H9 (cell line): ENCODE measurements at places on chromosomes 5 and 9.
A peak's percentile ranks its signal among the peaks of the same experiment; 100 is the strongest.

DNA sequence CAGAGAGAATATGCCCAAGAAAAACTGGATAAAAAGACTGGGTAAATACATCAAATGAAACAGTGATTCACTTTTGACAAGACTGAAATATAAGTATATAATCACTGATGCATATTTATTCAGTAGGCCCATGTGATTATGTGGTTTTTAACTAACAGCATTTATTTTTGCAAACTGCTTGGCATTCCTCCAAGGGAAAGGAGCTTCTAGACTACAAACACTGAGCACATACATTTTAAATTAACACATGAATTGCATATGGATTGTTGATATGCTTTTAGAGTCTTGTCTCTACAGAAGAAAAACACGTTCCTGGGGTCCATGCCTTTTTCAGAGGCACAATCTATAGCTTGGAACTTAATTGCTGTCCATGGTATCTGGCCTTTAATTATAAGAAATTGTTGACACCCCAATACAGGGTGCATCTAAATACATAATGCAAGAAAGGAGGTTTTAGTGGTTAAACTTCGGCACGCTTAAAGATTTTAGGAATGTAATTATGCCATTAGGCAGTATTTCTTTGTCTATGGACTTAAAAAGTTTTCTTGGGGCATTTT lies 6.9 kb upstream of the MEIKIN start:
- DNase-seq = no peak

- DNase-seq = no peak
These were observed 36.0 kb downstream of the UBE2D2 start for GRCh38 chr5:139597134-139597533.

- DNase-seq = no peak
These were observed 22.9 kb downstream of the SLC35A4 start for GRCh38 chr5:140587495-140587894.

GRCh38 chr5:9332026-9332425 lies 213.8 kb downstream of the SEMA5A start:
- DNase-seq = no peak

DNA sequence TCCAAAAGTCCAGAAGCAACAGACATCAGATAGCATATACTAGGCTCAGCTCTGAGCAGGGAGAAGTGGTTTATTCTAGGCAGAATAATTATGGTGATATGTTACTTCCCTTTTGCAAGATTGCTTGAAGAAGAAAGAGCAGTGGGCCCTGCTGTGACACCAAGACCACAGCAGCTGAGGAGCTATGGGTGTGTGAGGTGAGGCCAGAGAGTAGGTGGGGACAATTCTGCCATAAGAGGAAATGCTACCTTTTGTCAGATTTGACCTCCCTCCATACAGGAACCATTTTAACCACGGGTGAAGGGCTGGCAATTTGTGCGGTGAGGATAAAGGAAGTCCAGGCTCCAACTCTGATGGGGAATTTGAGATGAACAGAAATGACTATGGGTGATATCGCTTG lies 51.3 kb downstream of the TNFSF15 start:
- DNase-seq = no peak

- no peak for DNase-seq
These were observed 142.8 kb upstream of the IFNE start for GRCh38 chr9:21624675-21625644.

DNA sequence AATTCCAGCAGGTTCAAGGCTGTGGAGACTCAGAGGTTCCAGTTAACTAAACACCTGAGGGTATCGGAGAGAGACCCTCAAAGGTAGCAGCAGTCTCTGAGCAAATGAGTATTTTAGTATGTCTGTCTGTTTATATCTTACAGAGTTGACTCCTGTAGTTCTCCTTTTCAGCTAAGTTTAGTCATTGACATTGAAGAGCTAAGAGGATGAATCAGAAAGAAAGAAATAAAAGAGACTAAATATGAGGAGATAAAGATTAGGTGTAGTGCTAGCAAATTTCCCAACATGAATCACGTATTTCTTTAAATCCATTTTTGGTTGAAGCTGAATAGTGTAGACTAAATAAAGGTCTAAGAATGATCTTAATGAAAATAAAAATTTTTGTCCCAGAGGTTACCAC lies 474.0 kb upstream of the RGMB start:
- DNase-seq = no peak

DNA sequence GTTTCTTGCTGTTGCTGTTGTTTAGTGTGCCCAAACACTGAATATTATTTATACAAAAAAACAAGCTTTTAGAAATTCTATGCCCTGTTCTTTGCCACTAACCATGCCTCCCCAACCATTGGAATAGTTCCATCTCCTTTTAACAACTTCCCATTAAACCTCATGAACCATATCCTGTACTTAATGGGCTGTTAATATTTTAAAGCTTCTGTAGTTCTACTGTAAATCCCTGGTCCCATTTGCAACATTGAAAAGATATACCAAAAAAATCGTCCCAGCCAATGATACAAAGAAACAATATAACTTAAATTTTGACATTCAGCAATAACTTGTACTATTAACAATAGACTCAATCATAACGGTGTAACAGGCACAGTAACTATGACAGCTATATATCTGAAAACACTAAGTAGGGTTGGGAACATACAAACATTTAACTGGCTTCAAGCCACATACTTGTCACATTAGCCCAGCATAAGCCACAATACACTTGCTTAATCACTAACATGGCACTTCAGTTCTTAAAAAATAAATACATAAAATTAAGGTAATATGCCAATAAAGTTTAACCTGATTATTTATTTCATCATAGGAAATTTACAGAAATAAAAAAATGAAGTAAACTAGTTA lies 86.1 kb downstream of the ADAMTS6 start:
- DNase-seq = no peak

GRCh38 chr9:134839455-134840125 lies 41.0 kb upstream of the FCN2 start:
- peak; percentile 71 for DNase-seq

DNA sequence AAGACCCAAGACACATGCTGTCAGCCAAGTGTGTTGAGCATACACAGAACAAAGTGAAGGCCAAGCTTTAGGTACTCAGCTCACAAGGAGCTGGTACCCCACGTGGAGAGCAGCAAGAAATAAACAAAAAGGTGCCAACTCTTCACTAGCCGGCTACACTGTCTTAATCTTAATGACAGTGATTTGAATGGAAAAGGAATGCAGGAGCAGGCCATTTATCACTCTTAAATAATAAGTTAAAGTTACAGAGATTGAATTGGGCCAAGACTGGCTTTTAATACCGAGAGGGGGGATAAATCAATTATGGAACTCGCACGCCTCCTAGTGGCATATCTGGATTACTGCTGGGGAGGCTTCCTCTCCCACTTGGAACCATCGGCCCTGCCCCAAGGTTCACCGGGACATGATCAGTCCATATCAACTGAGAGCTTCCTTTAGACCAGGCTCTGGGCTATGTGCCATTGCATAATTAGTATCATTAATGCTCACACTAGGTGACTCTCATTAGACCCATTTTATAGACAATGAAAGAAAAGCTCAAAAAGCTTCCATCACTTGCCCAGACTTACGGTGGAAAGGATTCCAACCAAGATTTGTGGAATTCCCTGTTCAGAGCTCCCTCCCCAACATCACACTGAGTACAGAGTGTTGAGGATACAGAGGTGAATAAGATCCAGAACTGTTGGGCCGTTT lies 94.0 kb downstream of the ACTL7B start:
- DNase-seq = peak; percentile 61

DNA sequence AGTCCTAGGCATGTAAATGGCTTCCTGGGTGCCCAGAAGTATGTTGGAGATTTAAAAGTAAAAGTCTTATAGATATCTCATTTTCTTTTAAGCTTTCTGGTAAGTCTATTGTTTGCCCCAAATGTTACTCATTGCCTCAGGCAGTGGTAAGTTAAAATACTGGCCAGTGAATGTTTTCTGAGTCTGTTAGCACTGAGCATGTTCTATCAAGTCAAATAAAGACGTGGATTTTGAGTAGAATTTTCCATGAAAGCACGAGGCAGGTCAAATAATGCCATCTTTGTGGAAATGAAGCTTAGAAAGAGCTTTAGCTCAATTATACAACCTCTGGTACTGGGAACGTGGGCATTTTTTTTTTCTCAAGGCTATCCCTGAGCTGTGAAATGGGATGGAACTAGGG lies 651.3 kb upstream of the ACO1 start:
- DNase-seq = no peak

DNA sequence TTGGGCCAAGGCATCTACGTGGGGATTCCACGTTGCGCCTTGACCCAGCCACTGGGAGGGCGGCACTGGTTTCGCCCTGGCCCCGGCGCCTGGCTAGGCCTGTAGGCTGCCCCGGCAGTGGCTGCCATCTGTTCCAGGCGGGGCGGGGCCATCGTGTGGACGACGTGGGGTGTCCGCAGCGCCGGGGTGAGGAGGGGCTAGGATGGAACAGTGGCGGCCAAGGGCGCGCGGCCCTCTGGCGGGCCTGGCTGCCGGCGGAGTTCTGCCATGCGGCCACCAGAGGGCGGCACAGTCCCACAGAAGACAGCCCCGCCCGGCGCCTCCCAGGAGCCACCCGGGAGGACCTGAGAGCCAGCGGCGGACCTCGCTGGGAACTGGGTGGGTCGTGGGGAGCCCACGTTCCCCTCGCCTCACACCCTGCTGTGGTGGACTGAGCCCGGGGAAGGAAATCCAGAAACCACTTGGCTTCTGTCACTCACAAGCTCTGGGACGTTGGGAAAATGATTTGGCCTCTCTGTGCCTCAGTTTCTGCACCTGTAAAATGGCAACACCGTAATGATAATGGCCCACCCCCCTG lies 22.6 kb upstream of the RAPGEF1 start:
- peak; percentile 90 for DNase-seq

DNA sequence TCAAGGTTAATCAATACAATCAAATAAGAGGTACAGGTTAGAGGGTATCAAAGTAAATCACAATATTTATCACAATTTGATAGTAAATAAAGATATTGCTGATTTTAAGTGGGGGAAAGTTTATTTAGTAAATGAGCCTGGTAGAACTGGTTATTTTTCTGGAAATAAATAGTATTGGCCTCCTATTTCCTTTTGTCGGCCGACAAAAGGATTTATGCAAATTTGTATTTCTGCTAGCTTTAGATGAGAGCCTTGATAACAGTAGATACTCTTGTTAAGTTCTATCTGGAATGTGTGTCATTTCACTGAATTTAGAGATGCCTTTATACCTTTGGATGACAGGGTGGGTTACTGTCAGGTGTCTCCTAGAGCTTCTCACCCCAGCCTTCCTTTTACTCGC lies 17.8 kb upstream of the SPATA31E1 start:
- no peak for DNase-seq

- DNase-seq = no peak
These were observed 16.7 kb downstream of the ITGA1 start for GRCh38 chr5:52804387-52804791.

DNA sequence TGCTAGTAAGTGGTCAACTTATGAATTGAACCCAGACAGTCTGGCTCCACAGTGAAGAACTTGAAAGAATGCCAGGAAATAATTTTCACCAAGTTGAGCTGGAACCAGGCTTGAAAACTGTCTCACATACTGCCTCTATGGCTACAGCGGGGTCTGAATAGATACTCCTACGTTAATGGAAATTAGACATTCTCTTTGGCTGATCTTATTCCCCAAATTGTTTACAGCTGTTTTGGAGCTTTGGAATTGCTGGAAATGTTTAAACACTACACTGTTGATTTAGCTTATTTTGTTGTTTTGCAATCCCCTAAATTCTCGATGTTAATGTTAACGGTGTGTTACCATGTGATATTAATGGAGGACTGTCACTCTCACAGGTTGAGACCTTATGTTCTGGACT lies 146.4 kb downstream of the FBXL7 start:
- DNase-seq = no peak

- no peak for DNase-seq
These were observed 84.7 kb upstream of the BRINP1 start for GRCh38 chr9:119453980-119454379.

DNA sequence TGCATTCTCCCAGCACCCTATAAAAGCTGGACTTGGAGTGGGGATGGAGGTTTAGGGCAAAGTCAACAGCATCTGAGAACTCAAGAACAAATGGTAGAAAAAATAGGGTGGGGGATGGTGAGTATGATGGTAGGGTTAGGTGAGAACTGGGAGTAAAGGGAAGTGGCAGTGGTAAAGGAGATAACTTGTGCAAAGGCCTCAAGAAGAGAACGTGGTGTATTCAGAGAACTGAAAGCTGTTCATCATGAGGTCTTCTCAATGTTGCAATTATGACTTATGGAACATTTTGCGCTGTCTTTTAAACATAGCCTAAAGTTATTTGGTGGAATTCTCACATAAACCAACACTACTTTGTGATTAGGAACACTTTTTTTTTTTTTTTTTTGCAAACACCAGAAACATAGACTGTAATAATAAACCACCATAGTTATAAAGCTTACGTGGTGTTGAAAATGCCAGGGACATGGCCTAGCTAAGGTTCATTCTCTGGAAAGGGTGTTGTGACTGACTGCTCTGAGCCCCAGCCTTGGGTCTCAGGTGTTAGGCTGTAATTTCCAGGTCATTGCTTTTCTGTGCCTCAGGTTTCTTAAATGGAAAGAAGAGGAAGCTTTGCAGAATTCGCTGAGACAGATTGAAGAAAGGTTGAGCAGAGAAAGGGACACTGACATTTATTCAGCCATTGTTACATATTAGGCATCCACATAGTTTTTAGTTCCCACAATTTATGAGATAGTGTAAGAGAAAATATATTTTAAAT lies 19.2 kb upstream of the TXNDC8 start:
- DNase-seq = no peak

DNA sequence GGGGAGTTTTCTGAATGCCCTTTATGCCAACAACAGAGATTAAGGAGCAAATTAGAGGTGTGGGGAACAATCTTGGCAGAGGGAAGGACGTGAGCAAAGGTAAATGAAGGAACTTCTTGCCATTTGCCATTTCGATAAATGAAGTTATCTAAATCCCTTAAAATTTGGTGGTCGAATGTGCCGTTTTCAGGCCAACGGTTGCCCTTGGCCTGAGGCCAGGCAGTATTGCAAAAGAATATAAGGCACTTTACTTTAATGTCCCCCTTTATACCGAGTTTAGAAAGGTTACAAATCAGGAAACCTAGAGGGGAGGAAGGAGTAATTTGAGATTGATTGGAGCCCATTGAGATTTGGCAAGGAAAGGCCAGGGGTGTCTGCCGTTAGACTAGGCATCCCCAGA lies 26.3 kb downstream of the C9orf50 start:
- no peak for DNase-seq

- DNase-seq = no peak
These were observed 119.4 kb downstream of the CDH10 start for GRCh38 chr5:24525414-24525813.

DNA sequence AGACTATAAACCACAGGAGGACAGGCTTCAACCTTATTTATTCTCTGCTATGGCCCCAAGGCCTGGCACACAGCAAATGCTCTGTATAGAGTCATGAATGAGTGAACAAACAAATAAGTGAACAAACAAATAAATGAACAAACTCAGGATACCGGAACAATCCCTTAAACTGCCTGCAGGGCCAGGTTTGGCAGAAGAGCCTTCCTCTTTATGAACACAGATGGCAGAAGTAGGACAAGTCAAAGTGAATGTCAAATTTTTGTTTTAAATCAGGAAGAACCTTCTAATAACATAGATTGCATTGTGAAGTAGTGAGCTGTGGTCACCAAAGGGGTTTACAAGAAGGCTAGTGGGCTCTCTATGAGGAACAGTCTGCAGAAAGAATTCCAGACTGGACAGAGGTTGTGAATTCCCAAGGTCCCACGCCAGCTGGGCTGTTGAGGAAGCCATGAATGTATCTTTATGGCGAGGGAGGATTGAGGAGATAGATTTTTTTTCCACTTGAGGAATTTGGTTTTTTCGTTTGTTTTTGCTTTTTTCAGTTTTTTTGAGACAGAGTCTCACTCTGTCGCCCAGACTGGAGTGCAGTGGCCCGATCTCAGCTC lies 30.3 kb upstream of the STING1 start:
- no peak for DNase-seq

- no peak for DNase-seq
These were observed 480.4 kb upstream of the TUSC1 start for GRCh38 chr9:26158631-26159150.
